ENCODE measurements at places on chromosomes 7 and 10.

DNA sequence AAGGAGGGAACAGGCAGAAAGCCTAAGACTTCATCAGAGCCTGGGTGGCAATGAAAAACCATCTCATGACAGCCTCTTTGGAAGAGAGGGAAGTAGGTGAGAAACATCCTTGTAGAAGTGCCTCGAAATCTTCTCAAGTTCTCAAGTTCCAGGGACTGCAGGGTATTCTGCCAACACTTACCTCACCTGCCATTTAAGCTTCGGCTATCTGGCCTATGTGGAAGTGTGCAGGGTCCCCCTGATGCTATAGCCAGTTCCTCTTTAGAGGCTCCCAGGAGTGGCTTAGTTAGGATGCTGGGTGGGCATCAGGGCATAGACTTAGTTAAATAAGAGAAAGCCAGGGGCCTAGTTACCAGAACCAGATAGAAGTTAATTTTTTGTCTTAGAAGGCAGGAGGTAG lies 27.0 kb downstream of the ABCC2 start:
- DNase-seq = no peak

DNA sequence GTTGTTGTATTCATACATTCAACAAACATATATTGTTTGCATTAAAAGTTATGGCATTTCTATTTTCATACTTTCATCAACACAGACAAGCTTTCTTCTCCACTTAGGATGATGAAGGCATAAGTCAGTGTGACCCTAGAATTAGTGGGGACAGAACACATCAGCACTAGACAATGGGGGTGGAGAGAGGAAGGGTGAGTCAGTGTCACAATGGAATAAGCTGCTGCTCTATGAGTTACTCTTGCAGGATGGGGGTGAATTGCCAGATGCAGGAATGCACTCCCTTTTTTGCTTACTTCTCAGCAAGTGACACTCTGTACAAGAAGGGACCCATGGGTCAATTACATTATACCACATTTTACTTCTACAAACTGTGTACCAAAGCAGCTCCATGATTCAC lies 74.0 kb downstream of the DGKI start:
- no peak for DNase-seq

- no peak for DNase-seq
Observed at GRCh38 chr7:1092806-1093501, 5.0 kb downstream of the GPER1 start.

DNA sequence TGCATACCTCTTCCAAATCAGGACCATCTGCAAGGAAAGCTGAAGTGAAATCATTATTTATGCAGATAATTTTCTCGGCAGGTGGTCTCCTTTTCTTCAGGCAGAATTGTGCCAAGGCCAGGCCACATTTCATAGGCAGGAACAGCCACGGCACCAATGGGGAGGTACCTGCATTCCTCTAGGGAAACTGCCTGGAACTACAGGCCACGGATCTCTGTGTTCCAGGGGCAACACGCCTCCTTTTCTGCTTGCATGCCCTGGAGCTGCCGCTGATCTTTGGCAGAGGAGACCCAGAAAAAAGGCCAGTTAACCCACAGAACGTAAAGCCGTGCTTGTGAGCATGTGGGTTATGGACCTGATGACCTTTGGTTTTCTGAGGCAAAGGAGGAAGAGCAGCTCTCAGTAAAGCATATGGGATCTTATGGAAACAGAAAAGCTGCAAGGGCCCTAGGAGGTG lies 111.2 kb upstream of the KIAA1217 start:
- no peak for DNase-seq
